ENCODE measurements at places on chromosomes 4 and X.

DNA sequence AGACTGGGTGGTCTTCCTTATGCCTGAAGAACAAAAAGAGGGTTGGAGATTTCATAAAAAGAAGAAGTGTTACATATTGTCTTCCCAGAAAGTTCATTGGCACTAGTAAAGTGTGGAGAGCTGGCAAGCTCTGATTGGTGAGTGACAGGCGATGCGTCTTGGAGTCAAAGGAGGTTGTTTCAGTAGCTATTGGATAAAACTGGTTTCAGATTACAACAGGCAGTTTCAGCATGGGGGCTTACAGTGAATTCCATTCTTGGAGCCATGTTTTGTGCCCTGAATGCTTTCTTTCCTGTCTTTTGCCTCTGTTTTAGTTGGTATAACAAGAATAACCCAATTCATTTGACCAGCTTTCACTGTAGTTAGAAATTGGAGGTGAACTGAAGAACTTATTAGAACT is 750.5 kb downstream of the ADGRL3 start:
- no peak for DNase-seq

DNA sequence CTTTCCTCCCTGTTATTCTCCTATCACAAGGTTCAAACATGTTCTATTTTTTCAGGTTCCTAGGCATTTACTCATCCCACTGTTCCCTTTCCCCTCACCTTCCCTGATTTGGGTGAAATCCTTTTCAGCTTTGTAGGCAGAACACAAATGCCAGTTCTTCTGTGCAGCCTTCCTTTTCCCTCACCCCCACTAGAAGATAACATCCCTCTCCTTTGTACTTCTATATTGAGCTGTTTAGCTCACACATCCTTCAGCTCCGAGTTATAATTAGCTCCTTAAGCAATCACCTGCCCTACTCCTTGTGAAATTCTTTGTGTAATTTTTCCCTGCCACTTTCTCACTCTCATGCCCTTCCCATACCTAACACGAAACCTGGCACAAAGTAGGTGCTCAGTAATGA is 240.9 kb downstream of the AR start:
- DNase-seq: no peak

GRCh38 chrX:153640736-153641575 is 6.0 kb upstream of the DUSP9 start:
- DNase-seq: no peak

DNA sequence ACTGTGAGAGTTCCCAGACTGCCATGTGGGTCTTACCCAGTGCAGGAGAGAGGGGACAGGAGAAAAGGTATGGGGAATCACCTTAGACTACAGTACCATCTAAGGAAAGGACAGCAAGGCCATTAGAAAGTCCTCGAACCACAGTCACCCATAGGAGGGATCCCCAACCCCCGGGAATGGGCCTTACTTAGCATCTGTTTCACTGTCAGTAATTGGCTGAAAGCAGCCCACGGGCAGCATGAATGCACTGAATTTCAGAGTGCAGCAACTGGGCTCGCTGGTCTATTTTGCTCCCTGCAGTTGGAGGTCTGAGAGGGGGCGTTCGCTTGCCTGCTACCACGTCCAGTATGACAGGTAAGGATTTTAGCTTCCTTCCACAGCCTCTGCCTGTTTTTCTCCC is 50.4 kb upstream of the KLHL8 start:
- no peak for DNase-seq

GRCh38 chr4:29908276-29908675 is 811.9 kb upstream of the PCDH7 start:
- no peak for DNase-seq

DNA sequence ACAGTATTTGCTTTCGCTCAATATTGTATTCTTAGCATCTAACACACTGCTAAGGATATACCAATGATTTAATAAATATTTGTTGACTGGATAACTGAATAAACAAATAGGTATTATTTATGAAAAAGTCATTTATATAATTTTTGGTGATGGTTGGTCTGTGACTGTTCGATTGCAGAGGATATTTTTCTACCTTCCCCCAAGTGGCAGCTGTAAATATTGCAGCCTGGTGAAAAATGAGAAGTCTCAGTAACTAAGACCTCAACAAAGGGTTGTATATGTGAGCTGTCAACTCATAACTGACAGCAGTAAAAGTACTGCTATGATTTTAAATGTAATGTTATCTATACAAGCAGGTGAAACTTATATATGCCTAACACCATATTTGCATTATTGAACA is 36.0 kb downstream of the HTR2C start:
- no peak for DNase-seq

DNA sequence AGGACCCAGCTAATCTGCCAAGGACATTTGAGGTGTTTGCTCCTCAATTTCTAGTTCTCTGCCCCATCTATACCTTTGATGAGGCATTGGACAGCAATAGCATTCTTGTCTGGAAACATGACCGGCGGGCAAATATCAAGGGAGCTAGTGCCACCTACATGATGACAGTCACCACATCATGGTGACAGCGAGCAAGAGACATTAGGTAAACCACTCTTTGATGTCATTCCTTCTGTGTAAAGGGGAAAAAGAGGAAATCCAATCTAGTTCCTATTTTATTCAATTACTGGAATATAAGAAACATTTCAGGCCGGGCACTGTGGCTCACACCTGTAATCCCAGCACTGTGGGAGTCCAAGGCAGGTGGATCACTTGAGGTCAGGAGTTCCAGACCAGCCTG is 20.7 kb upstream of the IL13RA1 start:
- no peak for DNase-seq

- DNase-seq: no peak
Observed at GRCh38 chrX:135345107-135345589, 35.9 kb downstream of the ETDC start.

DNA sequence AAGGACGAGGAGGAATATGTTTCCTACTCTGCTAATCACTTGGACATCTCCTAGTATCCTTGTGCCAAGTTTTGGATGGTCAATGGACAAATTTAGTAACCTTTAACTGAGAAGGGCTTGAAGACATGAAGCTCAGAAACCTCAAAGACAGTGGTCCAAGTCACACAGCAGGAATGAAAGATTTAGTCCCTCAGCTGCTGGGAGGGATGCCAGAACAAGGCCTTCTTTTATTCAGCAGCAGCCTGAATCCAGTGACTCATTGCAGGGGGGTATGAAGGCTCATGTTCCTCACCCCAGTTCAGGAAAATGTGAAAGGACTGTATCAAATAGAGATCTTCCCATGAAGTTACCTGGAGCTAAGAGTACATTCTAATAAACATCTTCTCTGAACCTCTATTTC is 214.9 kb upstream of the UGT8 start:
- DNase-seq: no peak

GRCh38 chr4:4787421-4787820 is 72.0 kb upstream of the MSX1 start:
- no peak for DNase-seq

GRCh38 chr4:186104114-186104889 is at the start of gene FAM149A:
FAM149A (plus strand) TSS chr4:186104704.
- no peak for DNase-seq

GRCh38 chr4:71133491-71133890 is 140.0 kb downstream of the DCK start:
- no peak for DNase-seq

GRCh38 chrX:36414056-36414455 is 494.5 kb downstream of the CFAP47 start:
- no peak for DNase-seq

GRCh38 chr4:26751004-26751403 is 109.6 kb upstream of the STIM2 start:
- no peak for DNase-seq

- no peak for DNase-seq
Observed at GRCh38 chrX:43604753-43605152, 51.3 kb upstream of the MAOA start.

- DNase-seq: no peak
Observed at GRCh38 chr4:54940996-54941865, 184.2 kb downstream of the KDR start.

DNA sequence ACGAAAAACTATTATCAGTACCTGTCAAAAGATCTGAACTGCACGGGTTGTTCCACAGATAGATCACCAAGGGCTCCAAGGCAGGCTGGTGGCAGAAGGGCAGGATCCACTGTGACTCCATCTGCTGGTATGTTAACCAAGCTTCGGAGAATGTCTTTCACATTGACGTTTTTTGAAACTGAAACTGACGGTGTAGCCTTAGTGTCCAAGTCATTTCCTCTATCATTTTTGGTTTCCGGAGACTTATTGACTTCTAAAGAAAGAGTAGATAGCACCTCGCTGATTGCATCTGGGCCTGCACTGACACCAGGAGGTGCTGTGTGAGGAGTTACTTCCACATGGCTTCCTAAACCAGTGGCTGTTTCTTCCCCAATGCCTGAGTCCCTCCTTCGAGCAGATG is 186.9 kb downstream of the LRBA start:
- peak; percentile 15 for DNase-seq

DNA sequence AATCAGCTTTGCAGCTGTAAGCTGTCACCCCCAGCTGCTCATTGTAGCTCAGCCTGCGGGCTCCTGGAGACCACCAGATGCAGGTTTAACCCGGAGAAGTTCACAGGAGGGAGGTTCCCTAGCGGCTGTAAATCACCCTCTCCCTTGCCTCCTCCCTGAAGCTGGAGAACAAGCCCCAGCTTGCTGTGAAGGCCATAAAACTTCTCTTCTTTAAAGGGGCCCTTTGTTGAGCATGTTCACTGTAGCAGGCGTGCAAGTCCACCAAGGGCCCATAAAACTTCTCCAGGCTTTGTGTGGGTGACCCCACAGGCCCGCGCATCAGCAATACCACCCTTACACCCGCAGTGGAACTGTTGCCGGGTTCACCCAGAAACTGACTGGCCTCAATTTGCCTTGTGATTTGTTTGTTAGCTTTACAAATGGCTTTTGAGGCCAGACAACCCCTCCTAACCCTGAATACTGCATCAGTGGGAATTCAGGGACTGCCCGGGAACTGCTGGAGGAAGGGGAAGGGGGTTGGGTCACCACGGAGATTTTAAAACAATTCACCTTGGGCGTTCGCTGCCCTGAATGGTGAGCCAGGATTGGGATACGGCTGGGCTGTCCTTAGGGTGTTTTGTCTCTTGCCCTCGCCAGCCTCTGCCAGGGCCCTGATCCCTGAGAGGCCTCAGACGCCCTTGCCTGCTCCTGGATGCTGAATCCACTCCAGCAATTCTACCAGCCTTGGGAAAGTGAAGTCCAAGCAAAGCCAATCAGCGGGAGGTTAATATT is 49.5 kb upstream of the ATP6AP2 start:
- DNase-seq: no peak

GRCh38 chr4:37604461-37604860 is 81.7 kb downstream of the RELL1 start:
- no peak for DNase-seq

- DNase-seq: no peak
Observed at GRCh38 chr4:81506731-81507130, 35.0 kb upstream of the RASGEF1B start.

DNA sequence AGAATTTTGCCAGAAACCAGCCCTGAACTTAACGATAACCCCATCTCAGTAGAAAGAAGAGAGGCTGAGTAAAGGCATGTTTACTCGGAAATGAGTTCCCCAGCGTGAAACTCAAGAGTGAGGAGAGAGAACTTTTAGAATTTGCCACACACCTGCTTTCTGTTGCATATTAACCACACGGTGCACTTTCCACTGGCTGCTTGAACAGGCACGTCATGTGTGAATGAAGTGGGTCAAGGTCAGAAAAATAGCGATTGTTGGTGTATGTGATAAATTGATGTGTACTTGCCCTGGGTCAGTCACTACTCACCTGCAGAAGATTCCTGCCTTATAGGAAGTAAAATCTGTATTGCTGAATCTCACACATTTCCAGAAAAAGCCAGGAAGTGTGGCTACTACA is 395.7 kb downstream of the TRIML1 start:
- DNase-seq: no peak

DNA sequence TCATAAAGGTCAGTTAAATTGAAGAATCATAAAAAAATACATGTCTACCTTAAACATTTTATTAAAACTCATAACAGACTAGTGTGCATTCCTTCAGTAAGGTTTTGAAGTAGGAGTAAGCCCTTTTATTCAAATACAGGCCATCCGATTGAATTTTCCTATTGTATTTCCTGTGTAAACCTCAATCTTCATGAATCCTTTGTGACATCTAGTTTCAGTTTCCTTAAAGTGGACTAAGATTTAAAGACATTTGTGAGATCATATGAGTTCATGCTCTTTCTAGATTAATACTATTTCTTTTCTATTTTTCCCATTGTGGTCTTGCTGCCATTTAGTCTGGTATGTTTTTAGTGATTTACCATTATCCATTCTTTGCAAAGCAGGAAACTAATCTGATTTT is 644.7 kb upstream of the BOD1L1 start:
- DNase-seq: no peak

- no peak for DNase-seq
Observed at GRCh38 chr4:5357870-5358269, 306.6 kb downstream of the STK32B start.

DNA sequence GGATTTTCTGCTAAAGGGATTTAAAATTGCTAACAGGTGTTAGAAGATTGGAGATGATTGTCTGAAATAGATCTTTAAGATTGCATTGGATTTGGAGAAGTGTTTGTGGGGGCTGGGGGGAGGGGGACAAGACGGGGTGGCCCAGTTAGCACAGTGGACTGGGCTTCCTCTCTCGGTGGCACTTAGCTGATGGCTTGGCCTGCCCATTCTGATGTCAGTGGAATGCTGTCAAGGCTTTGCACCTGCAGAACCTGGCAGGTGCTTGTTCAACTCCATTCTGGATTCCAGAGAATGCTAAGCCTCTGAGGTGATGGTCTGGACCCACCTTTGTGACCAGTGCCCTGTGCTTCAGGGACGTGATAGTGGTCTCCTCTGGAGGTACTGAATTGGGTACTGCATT is 43.7 kb downstream of the ADD1 start:
- no peak for DNase-seq

GRCh38 chr4:71609167-71609566 is 174.7 kb downstream of the GC start:
- DNase-seq: no peak

DNA sequence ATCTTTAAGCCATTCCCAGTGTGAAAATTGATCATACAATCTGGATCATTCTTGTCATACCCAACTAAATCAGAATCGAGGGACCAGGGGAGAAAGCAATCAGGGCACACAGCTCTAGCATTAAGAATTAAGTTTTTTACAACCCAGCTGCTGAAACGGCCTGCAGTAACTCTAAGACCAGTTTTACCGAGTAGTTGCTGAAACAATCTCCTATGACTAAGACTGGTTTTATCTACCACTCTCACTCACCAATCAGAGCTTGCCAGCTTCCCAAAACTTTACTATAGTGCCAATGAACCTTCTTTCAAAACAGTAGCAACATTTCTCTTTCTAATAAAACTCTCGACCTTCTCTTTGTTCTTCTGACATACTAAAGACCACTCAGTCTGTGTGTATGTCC is 2.8 kb upstream of the SAP30 start:
- DNase-seq: no peak

- DNase-seq: no peak
Observed at GRCh38 chr4:139899346-139899745, 233.7 kb downstream of the MGST2 start.

DNA sequence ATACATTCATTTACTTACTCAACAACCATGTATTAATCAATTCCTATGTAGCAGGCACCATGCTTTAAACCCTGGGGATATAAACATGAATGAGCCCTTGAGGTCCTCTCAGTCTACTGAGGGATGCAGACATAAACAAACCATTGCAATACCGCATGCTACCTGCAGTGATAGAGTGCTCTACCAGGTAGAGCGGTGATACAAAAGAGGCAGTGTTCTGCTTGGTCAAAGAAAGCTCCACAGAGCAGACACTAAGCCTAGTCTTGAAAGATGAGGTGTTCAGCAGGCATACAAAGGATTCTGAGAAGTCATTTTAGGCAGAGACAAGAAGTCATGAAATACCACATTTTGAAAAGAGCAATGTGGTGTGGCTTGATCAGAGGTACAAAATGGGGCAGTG is 26.9 kb upstream of the AMOT start:
- no peak for DNase-seq

GRCh38 chrX:87425618-87426017 is 92.0 kb upstream of the KLHL4 start:
- DNase-seq: no peak

Measured in stimulated activated CD8-positive, alpha-beta memory T cell treated with anti-CD3 and anti-CD28 coated beads, Interleukin-12 subunit alpha, Interleukin-12 subunit beta, amount 100 ng/mL, for 4 hours (primary cell).